ENCODE measurements at places on chromosomes 5 and 9.

- no peak for DNase-seq
Measured at GRCh38 chr5:138460032-138460693, 5.1 kb upstream of the EGR1 start.

DNA sequence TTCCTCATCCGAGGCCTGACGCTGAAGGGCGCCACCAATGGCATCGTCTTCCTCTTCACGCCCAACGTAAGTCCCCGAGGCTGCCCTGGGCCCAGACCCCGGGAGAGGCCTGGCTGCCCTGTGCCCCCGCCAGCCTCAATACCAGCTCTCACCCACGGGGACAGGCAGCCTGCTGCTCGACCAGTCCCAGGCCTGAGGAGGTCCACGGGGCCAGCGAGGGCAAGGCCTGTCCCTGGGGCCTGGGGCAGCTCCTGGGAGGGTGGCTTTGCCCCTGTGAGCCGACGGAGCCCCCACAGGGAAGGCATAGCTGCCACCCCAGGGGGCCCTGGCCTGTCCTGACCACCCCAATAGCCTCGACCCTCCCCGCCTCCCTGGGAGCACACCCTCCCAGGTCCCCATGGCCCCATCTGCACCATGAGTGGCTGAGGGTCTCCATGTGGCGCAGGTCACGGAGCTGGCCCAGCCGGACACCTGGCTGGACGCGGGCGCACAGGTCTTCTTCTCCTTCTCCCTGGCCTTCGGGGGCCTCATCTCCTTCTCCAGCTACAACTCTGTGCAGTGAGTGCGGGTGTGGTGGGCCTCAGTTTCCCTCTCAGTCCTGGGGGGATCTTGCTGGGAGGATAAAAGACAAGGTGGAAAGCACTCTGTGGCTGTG, 11.5 kb upstream of the SLC6A18 start:
- DNase-seq = no peak

- no peak for DNase-seq
Measured at GRCh38 chr5:125317536-125317995, 571.1 kb upstream of the ZNF608 start.

DNA sequence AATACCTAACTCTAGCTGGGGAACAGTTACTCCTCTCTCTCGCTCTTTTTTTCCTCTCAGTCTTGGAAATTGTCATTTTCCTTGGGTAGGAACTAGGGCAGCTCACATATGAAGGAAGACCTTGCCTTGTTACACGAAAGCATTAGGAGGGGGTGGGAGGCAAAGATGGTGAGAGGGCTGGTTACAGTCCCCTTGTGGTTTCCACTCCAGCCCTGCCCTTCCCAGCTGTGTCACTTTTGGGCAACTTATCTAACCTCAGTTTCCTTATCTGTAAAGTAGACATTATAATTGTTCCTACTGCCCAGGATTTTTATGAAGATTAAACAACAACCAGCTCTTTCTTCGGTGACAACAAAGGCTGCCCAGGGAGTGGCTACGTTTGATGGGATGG, 196.2 kb upstream of the CLINT1 start:
- DNase-seq = no peak

DNA sequence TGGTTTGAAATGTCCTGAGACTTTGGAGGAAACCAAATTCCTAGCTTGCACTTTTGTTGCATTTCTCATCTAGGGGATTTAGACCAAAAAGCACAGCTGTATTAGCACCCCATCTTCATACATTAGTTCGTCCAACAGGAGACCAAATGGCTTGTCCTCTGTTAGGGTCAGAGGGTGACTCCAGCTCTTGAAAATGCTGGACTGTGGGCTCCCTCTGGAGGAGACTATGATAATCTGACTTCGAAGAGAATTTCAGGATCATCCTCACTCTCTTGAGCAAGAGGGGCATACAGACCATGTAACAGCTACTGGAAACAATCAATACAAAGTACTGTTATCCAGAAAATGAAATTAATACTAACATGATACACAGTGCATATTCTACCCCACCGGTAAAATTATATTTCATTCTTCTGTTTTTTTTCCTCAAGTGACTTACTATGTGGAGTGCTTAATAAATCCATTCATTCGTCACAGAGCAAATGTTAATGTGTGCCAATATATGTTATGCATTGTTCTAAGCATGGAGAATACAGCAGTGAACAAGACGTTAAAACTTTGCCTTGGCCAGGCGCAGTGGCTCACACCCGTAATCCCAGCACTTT, 63.7 kb upstream of the PPP2CA start:
- peak; percentile 62 for DNase-seq

GRCh38 chr5:134489227-134489944, 36.1 kb upstream of the JADE2 start:
- DNase-seq = no peak

DNA sequence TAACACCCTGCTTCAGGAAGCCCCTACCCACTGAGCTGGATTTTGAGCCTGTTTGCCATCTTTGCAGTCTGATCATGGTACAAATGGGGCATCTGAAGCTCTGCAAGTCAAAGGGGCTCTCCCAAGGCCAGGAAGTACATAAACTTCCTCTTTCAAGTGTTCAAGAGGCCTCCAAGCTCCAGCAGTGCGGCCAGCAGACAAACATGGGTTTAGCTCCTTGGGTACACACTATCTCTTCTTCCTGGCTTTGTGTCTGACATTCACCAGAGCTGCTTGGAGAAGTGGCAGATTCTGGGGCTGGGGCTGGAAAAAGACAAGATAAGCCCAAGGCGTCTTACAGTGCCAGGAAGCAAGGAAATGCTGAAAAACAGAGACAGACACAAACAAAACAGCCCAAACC, 34.1 kb downstream of the LAMC3 start:
- peak; percentile 52 for DNase-seq

GRCh38 chr5:157562111-157562581, 13.4 kb downstream of the ADAM19 start:
- no peak for DNase-seq

GRCh38 chr5:59330680-59331079, 562.8 kb downstream of the PDE4D start:
- no peak for DNase-seq

DNA sequence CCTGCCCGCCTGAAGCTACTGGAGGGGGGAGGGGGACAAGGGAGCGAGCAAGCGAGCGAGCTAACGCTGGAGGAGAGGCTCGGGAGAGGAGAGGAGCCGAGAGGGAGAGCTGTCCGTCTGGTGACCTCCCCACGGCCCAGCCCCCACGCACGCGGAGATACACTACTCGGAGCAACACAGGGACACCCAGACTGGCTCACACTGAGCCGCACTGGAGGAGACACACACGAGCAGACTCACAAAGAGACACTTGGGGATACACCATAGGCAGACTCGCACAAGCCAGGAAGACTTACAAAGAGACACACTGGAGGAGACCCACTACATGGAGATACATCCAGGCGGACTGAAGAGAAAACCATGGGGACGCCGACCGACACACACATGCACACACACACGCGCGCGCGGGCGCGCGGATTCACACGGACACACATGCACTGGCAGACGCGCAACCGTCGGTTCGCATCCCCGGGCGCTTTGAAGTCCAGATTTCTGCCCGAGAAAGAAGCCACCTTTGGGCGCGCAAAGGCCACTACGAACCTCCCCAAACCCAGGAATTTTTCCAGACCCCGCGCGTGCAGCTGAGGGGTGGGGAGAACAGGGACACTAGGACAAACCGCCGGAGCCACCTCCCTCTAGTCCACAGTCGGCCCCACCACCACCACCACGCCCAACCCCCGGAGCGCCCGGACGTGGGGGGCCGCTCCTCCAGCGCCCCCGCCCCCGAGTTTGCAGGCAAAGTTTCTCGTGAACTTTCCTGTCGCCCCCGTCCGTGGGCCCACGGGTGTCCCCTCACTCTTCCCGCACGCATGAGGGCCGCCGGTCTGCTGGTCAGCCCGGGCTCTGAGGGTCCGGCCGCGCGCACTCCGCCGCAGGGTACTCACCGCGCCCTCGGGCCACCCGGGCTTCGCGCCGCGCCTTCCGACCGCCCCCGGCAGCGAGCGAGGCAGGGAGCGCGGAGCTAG, 571 bp downstream of the CNTFR start:
- no peak for DNase-seq

- DNase-seq = no peak
Measured at GRCh38 chr5:120053841-120054240, 410.3 kb upstream of the PRR16 start.

DNA sequence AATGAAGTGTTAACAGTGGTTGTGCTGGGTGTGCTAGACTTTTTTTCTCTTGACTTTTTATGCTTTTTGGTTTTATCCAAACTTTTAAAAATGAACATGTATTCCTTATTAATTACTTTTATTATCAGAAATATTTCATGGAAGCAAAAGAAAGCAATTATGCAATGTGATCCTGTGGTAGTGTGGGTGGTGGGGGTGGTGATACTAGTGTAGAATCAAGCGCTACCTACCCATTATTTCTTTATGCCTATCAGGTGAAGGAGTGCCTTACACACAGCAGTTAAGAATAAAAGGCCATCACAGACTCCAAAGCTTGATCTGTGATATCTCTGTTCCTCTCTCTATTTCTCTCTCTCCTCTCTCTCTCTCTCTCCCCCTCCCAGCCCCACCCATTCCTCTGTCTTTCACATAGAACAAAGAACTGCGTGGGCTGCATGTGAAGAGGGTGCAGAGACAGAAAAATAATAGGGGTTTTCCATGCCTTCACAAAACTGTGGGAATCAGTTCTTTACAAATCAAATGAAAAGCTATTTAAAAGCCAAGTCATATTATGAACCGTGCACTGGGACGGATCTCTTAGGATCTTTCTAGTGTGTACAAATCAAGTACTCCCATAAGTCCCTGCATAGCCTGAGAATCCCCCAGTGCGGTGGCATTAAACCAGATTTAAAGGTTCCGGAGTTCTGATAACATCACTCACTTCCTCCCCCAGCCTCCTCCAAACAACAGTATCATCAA, 351.2 kb downstream of the RAB3C start:
- DNase-seq = no peak

GRCh38 chr5:33182986-33183385, 257.8 kb upstream of the TARS1 start:
- DNase-seq = no peak

GRCh38 chr9:100287186-100287585, 65.6 kb downstream of the TEX10 start:
- DNase-seq = no peak

DNA sequence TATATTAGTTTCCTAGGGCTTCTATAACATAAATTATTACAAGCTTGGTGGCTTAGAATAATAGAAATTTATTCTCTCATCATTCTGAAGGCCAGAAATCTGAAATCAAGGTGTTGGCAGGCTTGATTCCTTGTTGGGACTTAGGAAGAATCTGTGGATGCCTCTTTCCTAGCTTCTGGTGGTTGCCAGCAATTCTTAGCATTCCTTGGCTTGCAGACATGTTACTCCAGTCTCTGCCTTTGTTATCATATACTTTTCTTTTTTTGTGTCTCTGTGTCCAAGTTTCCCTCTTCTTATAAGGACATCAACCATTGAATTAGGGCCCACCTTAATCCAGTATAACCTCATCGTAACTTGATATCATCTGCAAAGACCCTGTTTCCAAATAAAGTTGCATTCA, 31.4 kb downstream of the CTNNA1 start:
- no peak for DNase-seq

GRCh38 chr9:111920531-111920930, 23.9 kb downstream of the UGCG start:
- no peak for DNase-seq

DNA sequence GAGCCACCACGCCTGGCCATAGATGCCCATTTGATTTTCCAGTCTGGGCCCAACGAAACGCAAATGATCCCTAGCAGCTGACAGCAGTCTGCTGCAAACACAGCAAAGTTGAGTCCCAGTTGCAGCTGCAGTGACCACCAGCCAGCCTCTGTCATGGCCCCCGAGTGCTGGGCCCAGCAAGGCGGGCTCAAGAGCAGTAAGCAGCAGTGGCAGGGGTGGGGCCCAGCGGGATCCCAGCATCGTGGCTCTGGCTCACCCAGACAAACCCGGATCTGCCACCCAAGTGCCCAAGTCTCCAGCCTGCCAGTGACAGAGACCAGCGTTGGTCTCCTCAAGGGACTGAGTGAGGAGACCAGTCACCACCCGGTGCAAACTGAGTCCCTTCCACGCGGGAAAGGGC, 6.9 kb upstream of the LTC4S start:
- DNase-seq = no peak

- no peak for DNase-seq
Measured at GRCh38 chr5:80082281-80082680, 47.1 kb downstream of the THBS4 start.

DNA sequence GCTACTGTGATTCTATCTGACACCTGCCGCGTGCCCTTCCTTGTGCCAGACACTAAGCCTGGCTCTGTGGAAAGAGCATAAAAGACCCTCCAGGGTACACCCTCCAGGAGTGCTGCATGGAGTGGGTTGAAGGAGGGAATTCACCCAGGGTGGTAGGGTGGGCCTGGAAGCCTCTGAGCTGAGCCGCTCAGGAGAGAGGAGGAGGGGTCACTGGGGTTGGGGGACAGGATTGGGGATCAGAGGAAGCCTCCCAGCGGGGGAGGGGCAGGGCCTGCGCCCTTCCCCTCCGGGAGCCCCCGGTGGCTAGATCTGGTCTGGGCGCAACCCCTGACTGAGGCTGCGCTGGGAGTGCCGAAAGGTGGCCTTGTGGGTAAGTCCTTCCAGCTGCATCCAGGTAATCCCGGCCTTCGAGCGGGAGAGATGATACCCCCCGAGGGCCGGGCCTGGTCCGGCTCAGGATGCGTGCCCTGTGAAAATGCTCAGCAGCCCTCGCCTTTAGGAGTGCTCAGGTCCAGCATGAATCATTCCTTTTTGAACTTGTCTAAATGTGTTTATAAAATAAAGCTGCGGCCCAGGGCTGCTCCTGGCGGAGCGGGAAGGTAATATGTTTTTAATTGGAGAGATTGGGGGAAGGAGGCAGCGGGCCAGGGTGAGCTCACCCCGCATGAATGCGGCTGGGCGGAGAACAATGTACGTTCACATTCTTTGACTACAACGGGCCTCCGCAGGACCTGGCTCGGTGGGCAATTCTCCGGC, 118.1 kb upstream of the SMIM23 start:
- DNase-seq = no peak

GRCh38 chr5:36367524-36367923, 65.8 kb upstream of the RANBP3L start:
- no peak for DNase-seq

- peak; percentile 15 for DNase-seq
Measured at GRCh38 chr5:180590543-180591310, 572 bp downstream of the SCGB3A1 start.

DNA sequence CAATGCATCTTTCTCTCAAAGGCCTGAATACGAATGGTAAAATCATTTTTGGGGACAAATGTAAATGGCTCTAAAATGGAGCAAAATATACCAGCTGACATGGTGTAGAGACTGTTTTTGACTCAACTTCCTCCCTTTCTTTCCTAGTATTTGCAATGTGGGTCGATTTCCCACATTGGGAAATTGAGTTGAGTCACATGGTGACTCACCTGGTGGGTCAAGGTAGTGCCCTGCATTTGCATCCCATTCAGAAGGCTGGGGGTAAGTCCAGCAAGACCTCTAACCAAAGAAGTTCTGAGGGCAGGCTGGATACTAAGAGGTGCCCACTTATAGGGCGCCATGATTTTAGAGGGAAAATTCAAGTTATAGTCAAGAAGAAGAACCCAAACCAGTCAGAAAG, 179.6 kb upstream of the MPDZ start:
- no peak for DNase-seq

GRCh38 chr5:14983666-14984441, 112.3 kb upstream of the ANKH start:
- no peak for DNase-seq

GRCh38 chr9:89483592-89484474, 14.1 kb downstream of the SEMA4D start:
- peak; percentile 87 for DNase-seq
